Activated naive CD4-positive, alpha-beta T cell treated with anti-CD3 and anti-CD28 coated beads, Interleukin-2, amount 50 U/mL, for 16 hours (primary cell): ENCODE measurements at places on chromosomes 13 and 19.

DNA sequence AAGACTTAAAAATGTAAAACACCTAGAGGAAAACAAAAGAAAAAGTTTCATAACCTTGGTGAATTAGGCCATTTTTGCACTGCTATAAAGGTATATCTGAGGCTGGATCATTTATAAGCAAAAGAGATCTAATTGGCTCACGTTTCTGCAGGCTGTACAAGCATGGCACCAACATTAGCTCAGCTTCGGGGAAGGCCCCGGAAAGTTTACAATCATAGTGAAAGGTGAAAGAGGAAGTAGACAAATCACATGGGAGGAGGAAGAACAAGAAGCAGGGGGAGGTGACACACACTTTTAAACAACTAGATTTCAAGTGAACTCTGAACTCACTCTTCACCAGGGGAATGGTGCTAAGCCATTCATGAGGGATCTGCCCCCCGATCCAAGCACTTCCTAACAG lies 1358.5 kb upstream of the PCDH9 start:
- DNase-seq: no peak

GRCh38 chr19:3201072-3201700 lies 15.5 kb downstream of the NCLN start:
- DNase-seq: no peak

DNA sequence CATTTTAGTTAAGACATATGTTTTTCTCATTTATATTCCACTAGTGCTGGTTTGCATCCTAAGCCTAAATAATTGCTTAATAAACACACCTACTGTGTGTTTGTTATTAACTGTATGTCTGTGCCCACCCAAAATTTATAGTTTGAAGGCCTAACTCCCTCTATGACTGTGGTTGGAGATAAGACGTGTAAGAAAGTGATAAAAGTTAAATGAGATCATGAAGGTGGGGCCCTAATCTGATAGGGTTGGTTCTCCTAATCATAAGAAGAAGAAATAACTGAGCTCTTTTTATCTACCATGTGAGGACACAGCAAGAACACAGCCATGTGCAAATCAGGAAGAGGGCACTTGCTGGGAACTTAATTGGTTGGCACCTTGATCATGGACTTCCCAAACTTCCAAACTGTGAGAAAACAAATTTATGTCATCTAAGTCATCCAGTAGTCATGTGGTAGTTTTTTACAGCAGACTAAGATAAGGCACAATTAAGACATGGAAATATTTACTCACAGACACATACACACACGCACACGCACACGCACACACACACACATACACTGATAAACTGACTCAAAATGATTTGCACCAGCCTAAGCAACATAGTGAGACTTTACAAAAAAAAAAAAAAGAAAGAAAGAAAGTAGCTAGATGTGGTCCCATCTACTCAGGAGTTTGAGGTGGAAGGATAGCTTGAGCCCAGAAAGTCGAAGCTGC lies 662.1 kb downstream of the PCDH9 start:
- DNase-seq: no peak

GRCh38 chr19:3617463-3617862 lies 9.1 kb downstream of the CACTIN start:
- no peak for DNase-seq

DNA sequence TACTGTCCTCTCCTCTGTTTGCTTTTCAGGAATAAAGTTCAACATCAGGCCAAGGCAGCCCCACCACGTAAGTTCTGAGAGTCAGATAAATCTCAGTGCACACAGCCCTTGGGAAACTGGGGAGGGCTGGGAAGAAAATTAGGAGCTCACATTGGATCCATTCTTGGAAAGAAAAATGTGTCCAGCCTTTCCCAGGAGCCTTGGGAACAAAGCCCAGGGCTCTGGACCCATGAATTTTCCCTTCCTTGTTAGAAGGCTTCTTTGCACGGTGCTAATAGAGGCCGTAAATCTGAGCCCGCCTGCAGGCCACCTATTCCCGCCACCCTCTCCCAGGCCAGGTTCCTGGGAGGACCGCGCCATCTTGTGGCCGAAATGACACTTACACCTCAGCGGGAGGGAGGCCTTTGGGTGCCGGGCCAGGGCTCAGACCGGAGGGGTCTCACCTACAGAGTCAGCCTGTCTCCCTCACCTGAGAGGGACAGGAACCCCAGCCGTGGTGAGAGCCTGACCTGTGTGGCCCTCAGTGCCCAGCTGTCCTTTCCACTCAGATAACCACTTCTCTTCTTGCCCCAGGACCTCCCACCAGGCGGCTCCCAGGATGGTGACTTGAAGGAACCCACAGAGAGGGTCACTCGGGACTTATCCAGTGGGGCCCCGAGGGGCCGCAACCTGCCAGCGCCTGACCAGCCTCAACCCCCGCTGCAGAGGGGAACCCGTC lies 25.1 kb upstream of the KCTD15 start:
- DNase-seq: peak; percentile 60

- DNase-seq: no peak
Measured at GRCh38 chr13:44299152-44299943, 74.3 kb upstream of the SERP2 start.

GRCh38 chr13:39244561-39245230 lies 206.4 kb downstream of the NHLRC3 start:
- DNase-seq: no peak

GRCh38 chr13:96632536-96633320 lies 361.5 kb downstream of the OXGR1 start:
- no peak for DNase-seq

DNA sequence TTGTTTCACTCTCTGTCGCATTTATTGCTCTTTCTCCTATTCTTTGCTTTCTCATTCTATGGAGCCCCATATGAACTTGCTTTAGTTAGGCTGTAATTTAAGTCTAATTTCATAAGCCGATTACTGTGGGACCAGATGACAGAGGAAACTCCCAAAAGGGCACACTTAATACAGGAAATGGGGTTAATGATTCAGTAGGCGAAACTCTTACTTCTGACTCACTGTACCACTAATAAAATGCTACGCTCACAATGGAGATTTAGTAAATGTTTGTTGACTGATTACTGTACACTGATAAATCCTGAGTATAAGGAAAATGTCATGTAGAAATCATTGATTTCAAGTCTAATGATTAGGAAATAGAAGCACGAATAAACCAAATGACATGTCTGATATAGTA lies 276.4 kb downstream of the KLF5 start:
- DNase-seq: no peak

DNA sequence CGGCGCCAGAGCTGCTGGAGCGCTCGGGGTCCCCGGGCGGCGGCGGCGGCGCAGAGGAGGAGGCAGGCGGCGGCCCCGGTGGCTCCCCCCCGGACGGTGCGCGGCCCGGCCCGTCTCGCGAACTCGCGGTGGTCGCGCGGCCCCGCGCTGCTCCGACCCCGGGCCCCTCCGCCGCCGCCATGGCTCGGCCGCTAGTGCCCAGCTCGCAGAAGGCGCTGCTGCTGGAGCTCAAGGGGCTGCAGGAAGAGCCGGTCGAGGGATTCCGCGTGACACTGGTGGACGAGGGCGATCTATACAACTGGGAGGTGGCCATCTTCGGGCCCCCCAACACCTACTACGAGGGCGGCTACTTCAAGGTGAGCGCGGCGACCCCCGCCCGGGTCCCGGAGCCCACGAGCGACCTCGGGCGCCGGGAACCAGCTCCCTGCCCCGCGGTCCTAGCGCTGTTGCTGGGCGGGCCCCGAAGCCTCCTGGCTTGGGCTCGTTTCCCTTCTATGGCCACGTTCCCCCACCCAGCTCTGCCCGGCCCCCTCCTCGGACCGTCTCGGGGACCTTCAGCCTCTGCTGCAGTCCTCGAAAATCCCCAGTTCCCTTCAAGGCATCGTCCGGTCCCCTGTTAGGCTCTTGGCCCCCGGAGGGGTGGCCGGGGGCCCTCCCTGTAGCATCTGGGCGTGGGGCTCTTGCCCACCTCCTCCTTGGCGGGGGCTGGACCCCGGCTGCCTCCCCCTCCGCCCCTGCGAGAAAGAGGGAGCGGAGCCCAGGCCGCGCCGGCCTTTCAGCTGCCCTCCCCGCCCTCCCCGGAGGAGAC lies at the start of gene CDC34:
CDC34 (plus strand) TSS at position 8 of the 808 bp plus-strand sequence; CDS start at position 180, 172 bp downstream.
- no peak for DNase-seq

DNA sequence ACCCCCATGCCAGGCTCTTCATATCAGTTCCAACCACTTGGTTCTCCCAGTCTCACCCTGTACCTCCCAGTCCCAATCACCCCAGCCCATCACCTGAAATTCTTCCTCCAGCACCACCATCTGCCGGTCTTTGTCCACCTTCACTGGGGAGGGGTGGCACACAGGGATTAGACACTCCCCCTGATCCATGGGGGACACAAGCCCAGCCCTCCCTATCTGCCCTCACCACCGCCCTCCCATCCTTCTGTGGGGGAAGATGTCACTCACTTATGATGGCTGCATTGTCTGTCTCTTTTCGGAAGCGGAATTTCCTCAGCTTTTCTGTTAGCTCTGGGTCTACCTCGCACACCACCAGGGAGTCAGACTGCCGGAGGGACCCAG lies 685 bp downstream of the GMFG start:
- no peak for DNase-seq

DNA sequence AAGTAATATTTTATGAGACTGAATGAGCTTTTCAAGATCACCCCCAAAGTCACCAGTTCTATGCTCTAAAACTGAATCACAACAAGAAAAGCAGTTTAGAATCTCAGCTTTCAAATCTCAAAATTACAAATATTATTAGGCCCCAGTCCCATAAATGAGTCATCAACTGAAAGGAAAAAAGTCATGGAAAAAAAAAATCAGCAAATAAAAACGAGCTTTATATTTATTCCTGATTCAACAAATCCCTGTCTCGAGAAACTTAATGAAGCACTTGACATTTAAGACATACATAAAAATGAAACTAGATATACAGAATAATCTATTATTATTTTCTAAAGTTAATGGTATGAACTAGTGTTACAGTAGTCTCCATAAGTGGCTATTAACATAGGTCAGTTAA lies 203.0 kb downstream of the DIAPH3 start:
- DNase-seq: no peak

DNA sequence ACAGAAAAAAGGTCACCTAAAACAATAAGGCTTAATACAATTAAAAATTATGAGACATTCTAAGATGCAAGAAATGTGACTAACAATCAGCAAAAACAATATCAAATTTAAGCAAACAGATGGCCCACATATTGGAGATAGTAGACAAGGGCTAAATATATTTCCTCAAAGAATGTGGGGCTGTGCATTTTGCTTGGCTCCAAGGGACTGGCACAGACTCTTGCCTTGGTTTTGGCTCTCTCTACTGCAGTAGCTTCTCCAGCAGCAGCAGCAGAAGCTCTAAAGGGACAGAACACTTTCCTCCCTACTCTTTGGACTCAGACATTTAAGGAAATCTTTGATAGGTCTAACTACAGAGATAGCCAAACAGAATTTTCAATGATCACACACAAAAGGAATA lies 38.2 kb upstream of the ZNF780A start:
- DNase-seq: no peak

- no peak for DNase-seq
Measured at GRCh38 chr19:39533003-39533512, 406 bp upstream of the EID2B start.

GRCh38 chr19:2087621-2088100 lies 8.5 kb downstream of the MOB3A start:
- no peak for DNase-seq

GRCh38 chr13:40306817-40307216 lies 359.6 kb downstream of the FOXO1 start:
- peak; percentile 47 for DNase-seq

DNA sequence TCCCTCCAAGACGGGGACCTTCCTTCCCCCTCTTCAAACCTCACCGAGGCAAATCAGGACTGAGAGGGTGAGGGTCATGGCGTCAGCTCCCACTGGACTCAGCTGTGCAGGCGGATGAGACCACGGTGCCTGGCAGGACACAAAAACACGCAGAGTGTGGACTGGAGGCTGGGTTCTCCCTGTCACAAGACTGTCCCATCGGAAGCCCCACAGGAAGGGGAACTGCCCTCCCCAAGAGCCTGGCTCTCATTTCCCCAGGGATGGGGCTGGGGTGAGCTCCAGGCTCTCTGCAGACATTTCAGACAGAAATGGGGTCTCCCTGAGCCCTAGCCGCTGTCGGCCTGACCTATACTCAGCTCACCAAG lies at the start of gene LILRB5:
LILRB5 (minus strand) TSS at position 158 of the 365 bp plus-strand sequence; CDS start at position 78, 80 bp downstream.
- no peak for DNase-seq

DNA sequence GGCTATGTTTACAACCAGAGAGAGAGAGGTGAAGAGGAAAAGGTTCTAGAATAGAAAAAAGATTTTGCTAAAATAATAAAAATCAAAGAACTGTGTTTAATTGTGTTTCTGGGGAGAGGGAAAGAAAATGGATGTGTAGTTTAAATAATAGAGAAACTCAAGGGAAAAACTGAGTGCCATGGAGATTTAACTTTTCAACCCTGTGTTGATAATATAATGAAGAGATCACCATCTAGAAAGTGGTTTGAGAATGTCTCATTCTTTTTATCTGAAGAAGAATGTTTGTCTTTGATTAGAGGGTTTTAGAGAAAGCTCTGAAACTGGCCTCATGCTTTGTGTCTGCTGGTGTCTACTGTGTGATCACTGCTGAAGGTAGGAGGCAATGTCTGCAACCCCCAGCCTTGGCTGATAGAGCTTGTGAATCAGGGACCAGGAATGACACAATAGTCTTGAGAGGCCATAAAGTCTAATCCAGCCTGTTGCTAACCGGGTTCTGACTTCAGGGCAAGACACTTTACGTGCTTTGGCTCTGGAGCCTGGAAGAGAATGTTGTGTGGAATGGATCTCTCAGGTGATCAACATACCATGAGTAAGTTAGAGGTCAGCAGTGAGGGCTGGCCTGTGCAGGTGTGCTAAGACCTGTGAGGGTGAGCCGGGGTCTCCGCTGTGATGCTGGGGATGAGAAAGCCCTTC lies 5.4 kb downstream of the COL4A2 start:
- no peak for DNase-seq

- DNase-seq: peak; percentile 43
Measured at GRCh38 chr19:47158879-47159503, 28.4 kb downstream of the SAE1 start.

DNA sequence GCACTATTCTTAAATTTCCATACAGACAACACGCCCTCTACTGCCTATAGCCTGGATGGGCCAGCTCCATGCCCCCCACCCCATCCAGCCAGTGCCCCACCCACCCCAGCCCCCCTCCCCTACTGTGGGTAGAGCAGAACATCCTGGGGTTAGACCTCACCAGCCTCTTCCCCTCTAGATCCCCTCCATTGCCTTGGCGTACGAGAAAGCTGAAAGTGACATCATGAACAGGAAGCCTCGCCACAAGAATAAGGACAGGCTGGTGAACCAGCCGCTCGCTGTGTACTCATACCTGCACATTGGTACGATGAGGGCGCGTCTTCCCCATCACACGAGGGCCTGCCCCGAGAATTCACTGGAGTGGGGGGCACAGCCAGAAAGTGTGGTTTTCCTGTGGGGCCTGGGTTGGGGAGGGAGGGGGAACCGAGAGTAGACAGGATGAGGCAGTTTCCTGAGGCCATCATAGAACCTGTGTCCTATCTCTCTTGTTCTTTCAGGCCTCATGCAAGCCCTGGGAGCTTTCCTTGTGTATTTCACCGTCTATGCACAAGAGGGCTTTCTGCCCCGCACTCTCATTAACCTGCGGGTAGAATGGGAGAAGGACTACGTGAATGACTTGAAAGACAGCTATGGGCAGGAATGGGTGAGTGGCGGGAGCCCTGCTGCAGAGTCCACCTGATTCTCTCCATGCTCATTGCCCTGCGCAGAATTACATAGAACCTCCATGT lies 29.1 kb downstream of the ATP12A start:
- DNase-seq: peak; percentile 38

GRCh38 chr19:38958301-38958700 lies 17.2 kb downstream of the FBXO17 start:
- DNase-seq: no peak
